ENCODE measurements at places on chromosomes 7 and 10. TPM values are rescaled to one million over a fixed set of nuclear protein-coding genes. Genes with fewer than 3 reads are reported as not detected.

STAG3 gene
- 0.99 TPM for polyA plus RNA-seq

OGDHL gene
- 0.11 TPM for polyA plus RNA-seq

HDAC9 gene
- polyA plus RNA-seq: 3.8 TPM

TEX47 gene
- polyA plus RNA-seq: not detected

SUFU gene
- 2.7 TPM for polyA plus RNA-seq

SAMD9L gene
- 2.0 TPM for polyA plus RNA-seq

GOLGA7B gene
- polyA plus RNA-seq: 0.43 TPM

C10orf90 gene
- not detected for polyA plus RNA-seq

WNT2 gene
- polyA plus RNA-seq: 0.13 TPM

TBC1D12 gene
- polyA plus RNA-seq: 7.6 TPM

GIMAP5 gene
- 42.8 TPM for polyA plus RNA-seq

WEE2 gene
- polyA plus RNA-seq: 0.12 TPM

SLIT1 gene
- polyA plus RNA-seq: 0.18 TPM

OR2A7 gene
- 2.4 TPM for polyA plus RNA-seq

ITPRID1 gene
- not detected for polyA plus RNA-seq

FAM3C gene
- 46.7 TPM for polyA plus RNA-seq

TMEM273 gene
- polyA plus RNA-seq: 41.8 TPM

MYL10 gene
- not detected for polyA plus RNA-seq

KNDC1 gene
- 0.13 TPM for polyA plus RNA-seq

ACHE gene
- 2.4 TPM for polyA plus RNA-seq

NPFFR1 gene
- 0.11 TPM for polyA plus RNA-seq

IGF2BP3 gene
- polyA plus RNA-seq: 0.45 TPM

HOGA1 gene
- polyA plus RNA-seq: 1.2 TPM

STEAP2 gene
- polyA plus RNA-seq: 11.4 TPM

ABCF2 gene
- 11.3 TPM for polyA plus RNA-seq

GPR158 gene
- polyA plus RNA-seq: 0.12 TPM

PNLIPRP2 gene
- polyA plus RNA-seq: not detected

KCNIP2 gene
- polyA plus RNA-seq: 219 TPM

SUN3 gene
- polyA plus RNA-seq: not detected

ADAM22 gene
- polyA plus RNA-seq: 0.90 TPM

ANKRD7 gene
- 0.67 TPM for polyA plus RNA-seq

CLCN1 gene
- polyA plus RNA-seq: not detected

GBF1 gene
- polyA plus RNA-seq: 12.3 TPM

PDK4 gene
- 106 TPM for polyA plus RNA-seq

ZSCAN25 gene
- 4.7 TPM for polyA plus RNA-seq

NEUROD6 gene
- polyA plus RNA-seq: not detected

Measured in adipose tissue (tissue), 3 donors.